ENCODE measurements at places on chromosomes 1 and 21.

DNA sequence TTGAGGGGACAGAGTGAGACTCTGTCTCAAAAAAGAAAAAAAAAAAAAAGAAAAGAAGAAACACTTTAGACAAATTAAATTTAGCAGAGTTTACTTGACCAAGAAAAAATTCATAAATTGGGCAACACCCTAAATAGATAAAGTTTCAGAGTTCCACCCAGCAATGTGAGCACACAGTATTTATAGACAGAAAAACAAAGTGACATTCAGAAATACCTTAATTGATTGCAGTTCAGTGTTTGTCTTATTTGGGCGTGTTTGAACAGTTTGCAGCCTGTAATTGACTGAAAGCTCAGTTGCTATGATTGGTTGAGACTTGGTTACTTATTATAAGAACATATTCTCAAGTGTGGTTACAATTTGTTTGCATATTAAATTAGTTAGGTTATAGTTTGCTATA lies 603.5 kb upstream of the NEGR1 start:
- no peak for DNase-seq

DNA sequence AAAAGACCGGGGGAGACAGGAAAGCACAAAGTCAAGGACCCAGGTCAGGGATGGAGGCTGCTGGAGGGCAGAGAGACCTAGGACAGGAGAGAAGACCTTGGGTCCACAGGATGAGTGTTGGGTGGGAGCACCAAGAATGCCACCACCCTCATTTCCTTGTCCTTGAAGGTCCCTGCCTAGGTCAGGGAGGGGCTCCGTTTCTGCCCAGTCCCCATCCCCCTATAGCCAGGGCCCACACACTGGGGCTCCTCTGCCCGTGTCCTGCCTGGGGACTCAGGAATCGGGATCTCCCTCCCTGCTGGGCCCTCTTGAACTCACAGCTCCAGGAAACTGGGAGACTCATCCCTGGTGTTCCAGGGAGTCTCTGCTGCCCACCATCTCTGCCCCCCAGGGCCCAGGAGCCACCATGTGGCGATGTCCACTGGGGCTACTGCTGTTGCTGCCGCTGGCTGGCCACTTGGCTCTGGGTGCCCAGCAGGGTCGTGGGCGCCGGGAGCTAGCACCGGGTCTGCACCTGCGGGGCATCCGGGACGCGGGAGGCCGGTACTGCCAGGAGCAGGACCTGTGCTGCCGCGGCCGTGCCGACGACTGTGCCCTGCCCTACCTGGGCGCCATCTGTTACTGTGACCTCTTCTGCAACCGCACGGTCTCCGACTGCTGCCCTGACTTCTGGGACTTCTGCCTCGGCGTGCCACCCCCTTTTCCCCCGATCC lies 584 bp downstream of the TINAGL1 start:
- no peak for DNase-seq

GRCh38 chr1:177922209-177922608 lies 47.6 kb downstream of the SEC16B start:
- DNase-seq, result no peak

DNA sequence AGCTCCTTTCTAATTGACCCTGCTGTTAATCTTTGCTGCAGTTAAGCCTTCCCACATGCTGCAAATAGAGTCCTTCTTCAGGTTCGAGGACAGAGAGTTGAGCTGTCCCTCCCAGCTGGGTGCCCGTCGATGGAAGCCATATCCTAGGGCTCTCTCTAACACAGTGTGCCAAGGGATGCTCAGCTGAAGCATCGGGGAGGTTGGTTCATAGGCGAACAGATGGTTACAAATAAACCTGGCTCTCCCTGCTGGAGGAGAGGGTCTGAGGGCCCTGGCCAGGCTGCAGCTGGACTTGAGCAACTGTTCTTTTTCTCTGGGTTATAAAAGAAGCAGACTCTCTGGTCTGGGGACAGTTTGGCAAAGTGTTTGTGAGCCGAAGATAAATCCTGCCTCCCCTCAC lies 120.3 kb upstream of the C8B start:
- no peak for DNase-seq

DNA sequence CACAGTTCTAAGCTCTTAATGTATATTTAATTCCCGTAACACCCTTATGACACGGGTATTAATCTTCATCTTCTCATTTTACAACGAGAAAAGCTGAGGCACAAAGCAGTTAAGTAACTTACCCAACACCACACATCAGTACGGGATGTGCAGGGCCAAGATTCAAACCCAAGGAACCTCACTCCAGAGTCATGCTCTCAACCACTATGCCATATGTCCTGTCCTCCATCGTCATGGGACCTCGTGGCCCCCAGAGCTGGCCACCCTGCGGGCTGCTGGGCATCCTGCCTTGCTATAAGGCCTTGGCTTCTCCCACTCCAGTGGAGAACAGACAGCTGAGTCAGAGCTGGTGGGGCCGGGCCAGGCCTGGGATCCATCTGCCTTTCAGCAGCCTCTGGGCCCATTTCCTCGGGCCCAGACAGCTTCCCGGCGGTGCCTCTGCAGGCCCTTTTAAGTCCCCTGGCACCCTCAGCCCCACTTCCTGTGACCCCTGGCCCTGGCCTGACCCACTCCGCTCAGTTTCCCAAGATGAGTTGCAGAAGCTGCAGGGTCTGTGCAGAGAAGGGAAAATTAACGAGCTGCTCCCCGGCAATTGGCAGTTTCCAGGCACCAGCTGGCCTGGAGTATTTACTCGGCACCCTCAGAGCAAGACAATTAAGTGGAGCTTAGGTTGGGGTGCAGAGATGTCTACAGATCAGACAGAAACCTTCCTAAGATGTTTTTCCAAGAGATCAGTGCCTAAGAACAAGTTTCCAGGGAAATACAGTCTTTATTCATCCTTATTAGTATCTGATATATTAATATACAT lies 98.2 kb downstream of the EPHB2 start:
- DNase-seq, result no peak

DNA sequence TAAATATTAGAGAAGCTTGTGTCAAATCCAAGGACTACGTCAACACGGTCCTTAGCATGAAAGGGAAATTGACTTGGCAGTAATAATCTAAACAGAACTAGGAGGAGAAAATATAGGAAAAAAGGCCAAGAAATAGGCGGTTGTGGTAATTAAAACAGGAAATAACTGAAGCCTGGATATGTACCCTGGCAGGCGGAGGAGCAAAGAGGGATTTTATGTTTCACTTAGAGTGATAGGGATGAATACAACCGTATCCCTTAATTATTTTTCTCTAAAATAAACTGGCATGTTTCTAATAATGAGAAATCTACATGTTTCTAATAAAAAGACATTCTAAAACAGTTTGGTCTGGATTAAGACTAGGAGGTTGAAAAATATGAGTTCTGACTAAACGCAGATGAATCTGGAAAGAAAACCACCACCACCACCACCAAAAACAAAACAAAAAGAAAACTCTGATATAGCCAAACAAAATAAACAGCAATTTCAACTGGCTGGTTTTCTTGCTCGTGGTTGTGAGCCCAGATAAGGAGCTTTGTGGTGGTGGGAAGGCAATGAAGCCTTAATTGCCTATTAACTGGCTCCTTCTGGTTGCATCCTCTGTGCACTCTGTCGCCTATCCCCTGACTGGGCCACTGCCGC lies 334.2 kb upstream of the SNX7 start:
- no peak for DNase-seq

DNA sequence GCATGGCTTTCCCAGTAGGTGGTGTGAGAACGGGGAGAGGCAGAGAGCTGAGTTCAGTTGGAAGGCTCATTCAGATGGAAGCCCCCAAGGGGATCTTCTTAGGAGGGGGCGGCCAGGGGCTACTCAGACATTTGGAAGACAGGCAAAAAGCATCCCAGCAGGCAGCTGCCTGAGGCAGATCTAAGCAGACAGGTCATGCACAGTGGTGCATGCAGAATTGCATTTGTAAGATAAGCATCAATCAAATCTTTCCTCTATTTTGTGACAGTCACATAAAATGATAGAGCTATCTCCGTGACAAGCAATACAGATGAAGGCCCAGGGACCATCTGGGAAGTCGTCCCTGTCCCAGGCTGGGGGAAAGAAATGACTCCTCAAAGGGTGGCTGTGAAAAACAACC lies 3.8 kb downstream of the RAB3B start:
- DNase-seq, result no peak

DNA sequence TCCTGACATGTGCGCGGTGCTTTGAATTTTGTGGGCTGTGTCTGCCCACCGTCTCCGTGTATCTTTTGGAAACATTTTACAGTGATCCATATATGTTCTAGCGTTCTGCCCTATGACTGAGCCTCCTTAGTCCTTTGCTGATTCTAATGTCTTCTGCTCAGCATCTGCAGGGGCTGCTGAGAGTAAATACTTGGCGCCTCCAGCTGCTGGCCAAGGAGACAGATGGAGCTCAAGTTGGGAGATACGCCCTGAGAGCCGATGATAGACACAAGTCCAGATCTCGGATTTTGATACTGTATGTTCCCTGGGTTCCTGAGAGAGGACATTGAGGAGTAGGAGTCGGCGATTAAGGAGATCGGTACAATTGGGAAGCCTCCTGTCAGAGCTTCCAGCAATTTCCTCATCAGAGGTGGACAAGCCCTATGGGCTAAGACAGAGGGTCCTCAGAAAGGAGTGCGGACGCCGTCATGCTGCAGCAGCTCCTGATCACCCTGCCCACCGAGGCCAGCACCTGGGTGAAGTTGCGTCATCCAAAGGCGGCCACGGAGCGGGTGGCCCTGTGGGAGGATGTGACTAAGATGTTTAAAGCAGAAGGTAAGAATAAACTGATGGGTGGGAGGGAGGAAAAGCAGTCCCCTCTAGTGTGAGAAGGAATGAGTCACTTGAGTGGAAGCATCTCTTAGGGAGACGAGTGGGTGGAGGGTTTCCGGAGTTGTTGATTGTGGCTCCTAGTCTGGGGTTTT lies 390 bp downstream of the ZFP69B start:
- DNase-seq, result peak; percentile 81

DNA sequence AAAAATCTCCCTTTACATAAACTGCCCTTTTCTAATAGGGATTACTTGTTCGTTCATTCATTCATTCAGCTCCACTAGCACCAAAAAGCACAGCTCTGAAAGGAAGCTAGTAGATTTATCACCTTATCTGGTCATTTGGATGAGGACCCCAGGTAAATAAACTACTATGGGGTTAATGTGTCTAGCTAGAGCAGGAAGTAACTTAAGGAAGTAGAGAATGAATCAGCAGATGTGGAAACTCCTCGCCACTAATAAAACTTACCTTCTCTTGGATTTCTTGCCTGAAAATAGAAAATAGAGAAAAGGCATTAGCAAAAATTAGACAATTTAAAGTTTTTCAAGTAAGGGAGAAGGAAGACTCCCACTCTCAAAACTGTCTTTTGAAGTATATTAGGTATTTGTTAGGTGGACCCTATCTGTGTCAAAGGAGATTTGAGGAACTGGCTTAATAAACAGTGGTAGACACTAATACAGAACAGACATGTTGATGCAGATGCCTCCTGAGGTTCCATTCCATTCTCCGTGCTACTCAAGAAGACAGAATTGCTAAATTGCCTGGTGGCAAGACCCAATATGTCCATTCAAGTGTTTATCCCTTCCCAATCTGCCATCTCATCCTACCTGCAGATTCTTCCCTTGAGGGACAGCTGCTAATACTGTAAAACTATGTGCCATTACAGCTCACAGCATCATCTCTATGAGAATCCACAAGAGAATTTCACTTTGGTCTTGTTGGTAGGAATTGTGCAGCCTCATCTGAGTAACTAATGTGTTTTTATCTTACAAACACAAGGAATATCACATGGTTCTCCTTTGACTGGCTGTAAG lies 14.9 kb downstream of the SELL start:
- DNase-seq, result no peak

DNA sequence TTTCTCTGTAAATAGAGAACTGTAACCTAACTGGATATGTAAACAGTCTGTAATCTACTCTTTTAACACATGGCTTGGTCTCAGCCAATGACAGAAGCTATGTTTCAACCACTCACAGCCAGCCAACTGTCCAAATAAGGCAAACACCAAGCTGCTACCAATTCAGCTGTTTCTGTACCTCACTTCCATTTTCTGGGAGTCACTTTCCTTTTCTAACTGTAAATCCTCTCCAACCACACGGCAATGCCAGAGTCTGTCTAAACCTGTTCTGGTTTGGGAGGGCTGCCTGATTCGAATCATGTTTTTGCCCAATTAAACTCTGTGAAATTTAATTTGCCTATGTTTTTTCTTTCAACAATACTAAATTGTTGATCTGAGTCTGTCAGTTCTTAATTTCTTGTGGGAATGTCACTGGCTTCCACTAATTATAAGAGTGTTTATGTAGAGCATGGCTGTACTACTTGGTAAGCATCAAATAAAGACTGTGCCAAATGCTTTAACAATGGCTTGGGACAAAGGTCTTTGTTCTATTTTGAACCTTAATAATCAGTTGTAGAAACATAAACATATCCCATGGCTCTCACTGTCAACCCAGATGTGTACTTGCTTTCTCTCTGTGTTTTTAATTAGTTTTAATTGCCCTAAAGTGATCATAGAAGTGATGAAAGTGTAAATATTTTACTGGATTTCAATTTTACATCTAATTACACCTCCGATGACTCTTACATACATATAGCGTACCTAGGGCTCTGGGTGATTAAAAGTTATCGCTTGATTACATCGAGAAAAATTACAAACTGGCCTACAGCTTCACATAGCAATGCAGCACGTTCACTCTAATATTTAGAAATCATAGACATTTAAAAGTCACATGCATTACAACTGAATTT lies 1144.6 kb upstream of the TMPRSS15 start:
- DNase-seq, result no peak

DNA sequence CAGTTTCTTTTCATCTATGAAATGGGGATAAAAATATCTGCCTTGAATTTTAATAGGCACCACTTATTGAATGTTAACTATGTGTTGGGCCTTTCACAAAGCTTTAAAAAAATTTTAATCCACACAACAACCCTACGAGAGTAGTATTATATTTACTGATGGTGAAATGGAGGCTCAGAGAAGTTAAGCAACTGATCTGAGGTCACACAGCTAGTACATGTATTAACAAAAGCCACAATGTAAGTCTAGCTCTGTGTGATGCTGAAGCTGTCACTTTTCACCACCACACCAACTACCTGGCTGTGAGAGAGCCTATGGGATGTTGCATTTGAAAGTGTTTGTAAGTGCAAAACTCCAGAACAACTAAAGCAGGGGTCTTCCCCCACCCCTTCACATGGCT lies 44.1 kb downstream of the LRRN2 start:
- DNase-seq, result no peak

- peak; percentile 8 for DNase-seq
Observed at GRCh38 chr1:110150330-110151174, at the start of gene SLC6A17. SLC6A17 (plus strand) TSS chr1:110150494; CDS start chr1:110166930, 16,436 bp downstream.

Measured in T-helper 2 cell (primary cell).